K562 (cell line): ENCODE measurements at places on chromosomes 16 and 17. TPM values are rescaled to one million over a fixed set of nuclear protein-coding genes. Genes with fewer than 3 reads are reported as not detected.

GRCh38 chr16:63577891-63578290 is 1541.7 kb upstream of the CDH8 start:
- DNase-seq = no peak

DNA sequence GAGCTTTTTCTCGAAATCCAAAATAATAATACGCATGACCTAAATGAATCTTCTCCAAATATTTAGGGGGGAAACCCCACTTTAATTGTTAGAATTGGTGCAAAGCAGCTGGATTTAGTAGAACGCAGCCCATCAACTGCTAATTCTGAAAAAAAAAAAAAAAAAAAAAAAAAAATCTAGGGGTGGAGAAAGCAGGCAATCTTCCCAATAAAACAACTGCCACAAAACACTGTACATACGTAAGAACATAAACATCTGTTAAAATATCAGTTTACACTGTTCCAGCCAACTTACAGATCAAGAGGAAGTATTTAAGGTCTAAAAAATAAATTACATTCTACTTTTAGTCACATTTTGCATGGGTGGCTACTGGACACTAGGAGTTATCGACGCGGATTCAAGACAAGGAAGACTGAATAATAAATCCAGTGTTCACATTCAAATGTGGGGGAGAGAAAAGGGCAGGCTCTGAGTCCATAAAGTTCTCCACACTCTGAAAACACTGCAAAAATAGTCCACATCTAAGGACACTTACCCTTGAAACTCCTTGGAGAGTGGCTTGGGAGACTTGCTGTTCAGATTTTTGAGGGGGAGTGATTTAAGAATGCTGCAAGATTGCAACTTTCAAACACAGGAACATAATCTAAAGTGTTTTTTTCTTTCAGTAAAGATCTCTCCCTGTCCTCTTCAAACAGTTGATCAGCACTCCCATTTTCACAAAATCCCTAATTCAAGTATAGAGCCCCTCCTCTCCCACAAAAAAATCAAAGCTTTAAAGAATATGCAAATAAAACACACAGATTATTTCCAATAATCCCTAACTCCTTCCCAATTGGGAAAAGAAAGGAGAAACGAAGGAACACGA is 1.3 kb downstream of the APPBP2 start:
- no peak for DNase-seq

DNA sequence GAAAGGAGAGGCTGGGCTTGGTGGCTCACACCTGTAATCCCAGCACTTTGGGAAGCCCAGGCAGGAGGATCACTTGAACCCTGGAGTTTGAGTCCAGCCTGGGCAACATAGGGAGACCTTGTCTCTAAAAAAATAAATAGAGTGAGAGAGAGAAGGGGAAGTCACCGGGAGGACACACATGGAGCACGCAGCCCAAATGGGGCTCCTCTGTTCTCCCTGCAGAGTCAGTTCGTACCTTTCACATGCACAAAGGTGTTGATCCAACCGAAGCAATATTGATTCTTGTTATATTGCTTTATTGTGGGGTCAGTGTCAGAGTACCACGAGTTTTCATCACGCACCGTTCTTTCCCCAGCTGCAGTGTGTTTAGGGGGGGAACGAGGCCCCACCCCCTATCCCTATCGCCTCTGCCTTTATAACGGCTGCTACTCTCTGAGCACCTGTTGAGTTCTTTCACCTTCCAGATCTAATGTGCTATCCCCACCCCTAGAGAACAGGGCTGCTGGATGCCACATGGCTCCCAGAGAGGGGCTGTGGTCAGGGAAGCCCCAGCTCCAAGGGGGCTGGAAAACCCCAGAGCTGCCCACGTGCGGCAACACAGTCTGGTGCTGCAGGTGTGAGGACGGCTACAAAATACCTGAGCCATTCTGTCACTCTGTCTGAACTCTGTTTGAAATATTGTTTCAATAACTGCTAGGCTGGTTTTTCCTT is 1.0 kb upstream of the TMEM235 start:
- no peak for DNase-seq

DNA sequence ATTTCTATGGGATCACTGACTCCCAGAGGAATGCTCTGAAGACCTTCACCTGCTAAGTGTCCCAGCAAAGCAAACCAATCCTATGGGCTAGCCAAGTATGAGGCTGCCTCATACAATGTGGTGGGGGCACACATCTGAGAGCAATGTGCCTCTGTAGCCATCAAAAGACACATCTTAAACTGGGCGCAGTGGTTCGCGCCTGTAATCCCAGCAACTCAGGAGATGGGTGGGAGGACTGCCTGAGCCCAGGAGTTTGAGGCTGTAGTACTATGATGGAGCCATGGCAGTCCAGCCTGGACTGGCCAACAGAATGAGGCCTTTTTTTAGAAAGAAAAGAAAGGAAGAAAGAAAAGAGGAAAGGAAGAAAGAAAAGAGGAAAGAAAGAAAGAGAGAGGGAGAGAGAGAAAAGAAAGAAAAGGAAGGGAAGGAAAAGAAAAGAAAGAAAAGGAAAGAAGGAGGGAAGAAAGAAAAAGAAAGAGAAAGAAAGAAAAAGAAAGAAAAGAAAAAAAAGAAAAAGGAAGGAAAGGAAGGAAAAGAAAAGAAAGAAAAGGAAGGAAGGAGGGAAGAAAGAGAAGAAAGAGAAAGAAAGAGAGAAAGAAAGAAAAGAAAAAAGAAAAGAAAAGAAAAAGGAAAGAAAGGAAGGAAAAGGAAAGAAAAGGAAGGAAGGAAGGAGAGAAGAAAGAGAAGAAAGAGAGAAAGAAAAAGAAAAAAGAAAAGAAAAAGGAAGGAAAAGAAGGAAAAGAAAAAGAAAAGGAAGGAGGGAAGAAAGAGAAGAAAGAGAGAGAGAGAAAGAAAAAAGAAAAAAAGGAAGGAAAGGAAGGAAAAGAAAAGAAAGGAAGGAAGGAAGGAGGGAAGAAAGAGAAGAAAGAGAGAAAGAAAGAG is 430.3 kb downstream of the SLC39A11 start:
- DNase-seq = no peak

The BOLA2 gene
- 6.3 and 10.4 TPM in 2 replicates for total RNA-seq
